AG10803 (cell line): ENCODE measurements at places on chromosomes 2 and 18.

DNA sequence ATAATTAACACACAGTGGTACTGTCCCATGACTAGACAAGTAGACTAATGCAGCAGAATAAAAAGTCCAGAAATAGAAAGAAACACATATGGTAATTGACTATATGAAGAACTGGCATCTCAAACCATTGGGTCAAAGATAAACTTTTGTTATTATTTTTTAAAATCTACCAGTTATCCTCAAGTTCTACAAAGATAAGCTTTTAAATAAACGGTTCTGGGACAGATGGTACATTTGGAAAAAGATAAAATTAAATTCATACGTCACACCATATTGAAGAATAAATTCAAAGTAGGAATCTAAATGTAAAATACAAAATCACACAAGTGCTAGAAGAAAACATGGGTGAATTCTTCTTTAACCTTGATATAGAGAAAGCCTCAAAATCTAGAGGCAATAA, 37.6 kb upstream of the PLEKHM3 start:
- DNase-seq = no peak

GRCh38 chr2:46615986-46616485, 136.7 kb downstream of the TMEM247 start:
- DNase-seq = no peak

GRCh38 chr2:120483355-120483754, 137.4 kb downstream of the INHBB start:
- DNase-seq = no peak

- DNase-seq = no peak
Observed at GRCh38 chr2:47897883-47898731, 8.2 kb downstream of the FBXO11 start.

GRCh38 chr2:216687111-216687510, 8.2 kb downstream of the IGFBP5 start:
- DNase-seq = no peak
